Activated T-cell treated with anti-CD3 and anti-CD28 coated beads for 4 hours (primary cell): ENCODE measurements at places on chromosomes 1 and 21.

GRCh38 chr1:159968901-159969300 lies 14.9 kb upstream of the SLAMF9 start:
- DNase-seq: no peak

DNA sequence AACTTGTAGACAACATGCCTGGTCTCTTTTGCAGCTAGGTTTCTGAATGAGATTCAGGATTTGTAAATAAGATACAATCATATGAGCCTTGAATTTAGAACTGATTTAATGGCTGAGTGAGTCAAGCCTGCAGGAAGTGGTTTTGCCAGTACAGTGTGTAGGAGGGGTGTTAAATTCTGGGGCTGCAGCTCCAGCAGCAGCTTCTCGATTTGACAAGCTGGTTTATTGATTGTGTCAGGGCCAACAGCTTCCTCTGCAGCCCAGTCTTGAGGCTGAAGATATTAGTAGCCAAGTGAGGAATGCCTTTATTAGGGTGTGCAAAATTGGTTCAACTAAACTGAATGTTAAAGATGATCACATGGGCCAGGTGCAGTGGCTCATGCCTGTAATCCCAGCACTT lies 11.5 kb upstream of the PLA2G5 start:
- peak; percentile 20 for DNase-seq

DNA sequence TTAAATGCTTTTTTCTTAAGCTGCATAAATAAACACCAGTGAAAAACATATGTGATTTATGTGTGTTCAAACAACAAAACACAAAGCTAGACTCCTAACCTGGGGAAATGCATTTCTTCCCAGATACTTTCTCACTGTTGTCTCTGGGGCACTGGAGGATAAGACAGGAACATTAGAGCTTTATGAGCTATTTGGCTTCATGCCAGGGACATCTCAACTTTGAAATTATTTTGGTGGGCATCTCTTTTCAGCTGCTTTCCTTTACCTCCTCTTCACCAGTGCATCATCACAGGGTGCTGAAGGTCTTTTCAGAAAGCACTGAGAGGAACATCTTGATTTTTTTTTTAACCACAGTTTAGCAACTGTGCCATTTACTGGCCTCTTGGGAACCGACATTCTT lies 212.9 kb downstream of the DNM3 start:
- DNase-seq: no peak

GRCh38 chr1:241533326-241534115 lies 1.3 kb downstream of the KMO start:
- DNase-seq: no peak

- no peak for DNase-seq
These were observed 9.5 kb downstream of the ATP1B1 start for GRCh38 chr1:169115891-169116585.

- DNase-seq: no peak
These were observed 241.3 kb downstream of the PLA2G4A start for GRCh38 chr1:187070076-187070475.

DNA sequence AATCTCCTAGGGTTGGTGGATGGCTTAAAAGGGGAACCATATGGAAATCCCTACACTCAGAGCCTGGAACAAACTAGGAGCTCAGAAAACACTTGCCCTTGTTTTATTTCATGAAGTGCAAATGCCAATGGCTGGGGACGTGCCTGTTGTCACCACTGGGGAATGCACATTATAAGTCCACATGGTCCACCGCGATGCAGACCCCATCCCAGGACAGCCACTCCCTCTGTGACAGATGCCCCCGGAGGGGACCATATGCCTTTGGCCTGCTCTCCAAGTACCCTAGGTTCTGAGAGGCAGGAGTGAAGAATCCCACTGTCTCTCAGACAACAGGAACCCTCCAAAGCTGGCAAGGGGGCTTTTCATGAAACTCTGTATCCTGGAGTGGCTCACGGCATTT lies 42.3 kb downstream of the LRP8 start:
- no peak for DNase-seq

DNA sequence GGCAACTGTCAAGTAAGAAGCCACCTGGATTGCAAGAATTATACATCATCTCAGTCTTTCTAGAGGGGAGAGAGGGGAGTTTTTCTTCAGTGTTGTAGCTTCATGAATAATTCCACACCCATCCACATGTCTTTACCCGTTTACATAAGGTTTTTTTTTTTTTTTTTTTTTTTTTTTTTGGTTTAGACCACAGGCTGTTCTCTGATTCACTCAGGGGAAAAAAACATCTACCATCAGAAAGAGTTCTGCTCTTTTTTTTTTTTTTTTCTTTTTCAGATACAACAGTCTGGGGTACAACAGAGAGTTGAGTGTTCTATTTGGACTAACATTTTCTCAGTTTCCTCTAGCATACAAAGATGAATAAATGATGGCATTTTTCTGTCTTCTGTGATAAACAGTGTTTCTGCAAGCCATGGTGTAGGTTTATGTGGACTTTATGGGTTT lies 4.9 kb upstream of the KIF14 start:
- DNase-seq: no peak

DNA sequence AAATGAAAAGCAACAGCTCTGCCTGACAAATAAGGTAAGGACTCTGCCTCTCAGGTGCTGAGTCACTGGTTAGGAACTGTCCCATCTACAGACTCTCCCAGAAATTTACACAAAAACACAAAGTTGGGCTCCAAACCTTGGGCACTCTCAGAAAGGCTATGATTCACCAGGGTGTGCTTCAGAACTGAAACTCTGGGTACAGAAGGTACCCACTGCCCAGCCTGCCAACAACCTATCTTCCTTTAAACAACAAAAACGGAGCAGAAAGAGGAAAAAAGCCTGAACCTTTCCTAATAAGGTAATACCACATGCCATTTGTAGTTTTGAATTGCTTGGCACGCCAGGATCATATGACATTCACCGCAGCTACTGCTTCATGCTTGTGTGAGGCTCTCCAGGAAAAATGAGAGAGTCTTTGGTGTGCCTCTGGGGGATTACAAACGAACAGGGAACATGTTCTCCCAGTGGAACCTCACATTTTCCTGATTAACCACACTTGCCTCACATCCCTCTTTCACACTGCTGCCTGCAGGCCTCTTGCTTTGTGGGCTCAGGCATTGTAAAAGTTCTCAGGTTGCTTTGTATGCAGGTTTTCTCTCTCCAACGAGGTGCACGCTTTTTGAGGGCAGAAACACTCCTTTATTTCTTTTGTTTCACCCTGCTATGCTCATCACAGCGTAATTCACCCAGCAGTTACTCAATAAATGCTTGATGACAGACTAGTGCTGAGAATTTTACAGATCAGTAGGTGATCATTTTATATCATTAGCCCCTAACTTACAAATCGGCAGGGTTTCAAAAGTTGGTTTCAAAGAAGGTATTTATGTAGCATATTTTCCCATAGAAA lies 65.1 kb downstream of the GADD45A start:
- no peak for DNase-seq

DNA sequence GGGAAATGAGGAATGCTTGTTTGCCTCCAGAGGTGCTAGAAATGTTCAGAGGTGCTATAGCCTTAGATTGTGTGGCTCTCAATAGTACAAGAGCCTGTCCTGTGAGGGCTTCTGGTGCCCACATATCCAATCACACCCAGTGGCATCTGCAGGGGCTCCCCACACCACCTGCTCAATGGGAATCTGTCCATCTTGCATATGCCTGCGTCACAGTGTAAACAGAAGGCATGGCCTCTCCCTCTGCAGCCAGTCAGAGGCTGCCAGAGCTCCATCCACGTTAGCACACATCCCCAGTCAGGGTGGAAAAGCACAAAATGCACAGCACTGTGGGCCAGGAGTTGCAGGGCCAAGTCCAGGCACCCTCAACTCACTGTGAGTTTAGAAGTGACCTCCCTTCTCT lies 113.6 kb upstream of the GRIK3 start:
- DNase-seq: no peak

GRCh38 chr1:19465650-19466049 lies 19.7 kb downstream of the CAPZB start:
- DNase-seq: no peak

DNA sequence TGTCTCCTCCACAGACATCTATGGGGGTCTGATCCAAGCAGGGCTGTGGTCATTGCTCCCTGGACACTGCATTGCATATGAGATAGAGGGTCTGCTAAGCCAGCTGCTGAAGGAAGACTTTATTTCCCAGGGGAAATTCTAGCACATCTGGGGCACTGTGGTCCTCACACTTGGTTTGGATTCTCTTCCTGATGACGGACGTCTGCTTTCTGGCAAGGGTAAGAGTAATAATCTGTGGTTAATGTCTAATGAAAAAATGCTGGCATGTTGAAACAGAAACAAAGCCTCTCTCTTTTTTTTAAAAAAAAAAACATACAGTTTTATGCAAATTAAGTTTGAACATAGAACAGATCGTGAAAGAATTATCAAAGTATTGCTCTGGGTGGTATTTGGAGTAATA lies 553.9 kb downstream of the DPYD start:
- no peak for DNase-seq

- no peak for DNase-seq
These were observed 33.7 kb downstream of the FBXO42 start for GRCh38 chr1:16318555-16318954.

DNA sequence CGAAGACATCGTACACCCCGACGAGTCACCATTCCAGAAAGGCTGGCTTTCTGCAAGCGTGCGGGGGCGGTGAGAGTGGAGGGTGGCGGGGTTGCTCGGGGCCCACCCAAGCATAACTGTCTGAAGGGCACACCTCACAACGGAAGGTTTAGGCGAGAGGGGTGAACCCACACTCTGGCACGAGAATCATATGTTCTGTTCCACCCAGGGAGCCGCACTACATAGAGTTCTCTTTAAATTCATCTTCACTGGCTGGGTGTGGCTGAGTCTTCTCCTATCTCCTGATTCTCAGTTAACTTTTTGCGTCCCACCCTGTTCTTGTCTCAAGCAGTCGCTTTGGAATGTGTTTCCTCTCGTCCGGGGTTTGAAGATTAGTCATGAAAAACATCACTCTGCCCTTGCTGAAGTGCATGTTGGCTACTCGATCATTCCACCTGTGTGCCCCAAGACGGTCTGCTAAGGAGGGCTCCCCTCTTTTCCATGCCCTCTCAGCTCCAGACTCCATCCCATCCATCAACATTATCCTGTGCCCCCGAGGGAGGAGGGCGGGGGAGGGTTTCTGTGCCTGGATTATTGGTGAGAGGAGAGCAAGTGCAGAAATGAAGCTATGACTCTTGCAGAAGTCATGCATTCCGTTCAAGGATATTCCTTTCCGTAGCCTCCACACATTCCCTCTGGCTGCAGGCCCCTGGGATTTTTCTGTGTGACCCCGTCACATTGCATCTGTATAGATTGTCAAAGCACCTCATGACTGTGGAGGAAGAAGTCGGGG lies 53.5 kb upstream of the CD34 start:
- DNase-seq: no peak

- DNase-seq: no peak
These were observed 2.3 kb upstream of the TIAM1 start for GRCh38 chr21:31346256-31346821.

DNA sequence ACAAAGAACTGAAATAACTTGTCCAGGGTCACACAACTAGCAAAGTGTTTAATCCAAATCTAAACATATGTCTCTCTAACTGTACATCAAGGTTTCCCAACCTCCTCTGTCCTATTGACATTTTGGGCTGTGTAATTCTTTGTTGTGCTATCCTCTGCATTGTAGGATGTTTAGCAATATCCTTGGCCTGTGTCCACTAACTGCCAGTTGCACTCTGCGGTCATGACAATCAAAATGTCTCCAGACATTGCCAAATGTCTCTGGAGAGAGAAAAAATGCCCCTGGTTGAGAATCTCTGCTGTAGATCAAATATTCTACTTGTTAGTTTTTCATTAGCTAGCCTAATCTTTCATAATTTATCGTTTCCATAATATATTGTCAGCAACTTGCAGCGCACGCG lies 353.4 kb upstream of the NEGR1 start:
- DNase-seq: no peak

GRCh38 chr1:64269558-64269884 lies 66.1 kb downstream of the UBE2U start:
- DNase-seq: no peak

- DNase-seq: no peak
These were observed 862 bp upstream of the SGIP1 start for GRCh38 chr1:66532798-66533783.

DNA sequence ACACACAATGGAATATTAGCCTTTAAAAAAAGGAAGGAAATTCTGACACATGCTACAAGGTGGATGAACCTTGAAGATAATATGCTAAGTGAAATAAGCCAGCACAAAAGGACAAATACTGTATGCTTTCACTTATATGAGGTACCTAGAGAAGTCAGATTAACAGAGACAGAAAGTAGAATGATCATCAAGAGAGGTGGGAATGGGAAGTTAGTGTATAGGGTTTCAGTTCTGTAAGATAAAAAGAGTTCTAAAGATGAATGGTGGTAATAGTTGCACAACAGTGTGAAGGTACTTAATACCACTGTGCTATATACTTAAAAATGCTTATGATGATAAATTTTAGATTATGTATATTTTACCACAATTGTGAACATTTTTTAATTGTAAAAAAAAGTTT lies 7.2 kb downstream of the RPAP2 start:
- no peak for DNase-seq

- no peak for DNase-seq
These were observed 286.7 kb downstream of the PTPRC start for GRCh38 chr1:198925567-198925966.

DNA sequence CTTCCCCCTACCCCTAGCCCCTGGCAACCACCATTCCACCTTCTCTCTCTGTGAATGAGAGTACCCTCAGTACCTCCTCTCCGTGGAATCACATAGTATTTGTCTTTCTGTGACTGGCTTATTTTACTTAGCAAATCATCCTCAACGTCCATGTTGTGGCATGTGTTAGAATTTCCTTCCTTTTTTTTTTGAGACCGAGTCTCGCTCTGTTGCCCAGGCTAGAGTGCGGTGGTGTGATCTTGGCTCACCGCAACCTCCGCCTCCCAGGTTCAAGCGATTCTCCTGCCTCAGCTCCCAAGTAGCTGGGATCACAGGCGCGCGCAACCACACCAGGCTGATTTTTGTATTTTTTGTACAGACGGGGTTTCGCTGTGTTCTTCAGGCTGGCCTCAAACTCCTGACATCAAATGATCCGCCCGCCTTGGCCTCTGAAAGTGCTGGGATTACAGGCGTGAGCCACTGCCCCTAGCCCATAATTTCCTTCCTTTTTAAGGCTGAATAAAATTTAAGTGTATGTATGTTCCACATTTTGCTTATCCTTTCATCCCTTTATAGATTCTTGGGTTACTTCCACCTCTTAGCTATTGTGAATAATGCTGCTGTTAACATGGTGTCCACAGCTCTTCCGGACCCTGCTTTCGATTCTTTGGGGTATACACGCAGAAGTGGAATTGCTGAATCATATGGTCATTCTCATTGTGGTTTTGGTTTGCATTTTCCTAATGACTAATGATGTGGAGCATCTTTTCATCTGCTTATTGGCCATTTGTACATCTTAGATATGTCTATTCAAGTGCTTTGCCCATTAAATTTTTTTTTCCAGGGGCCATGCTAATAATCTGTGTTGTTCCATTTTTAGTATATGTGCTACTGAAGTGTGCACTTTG lies 32.3 kb downstream of the ERRFI1 start:
- no peak for DNase-seq

DNA sequence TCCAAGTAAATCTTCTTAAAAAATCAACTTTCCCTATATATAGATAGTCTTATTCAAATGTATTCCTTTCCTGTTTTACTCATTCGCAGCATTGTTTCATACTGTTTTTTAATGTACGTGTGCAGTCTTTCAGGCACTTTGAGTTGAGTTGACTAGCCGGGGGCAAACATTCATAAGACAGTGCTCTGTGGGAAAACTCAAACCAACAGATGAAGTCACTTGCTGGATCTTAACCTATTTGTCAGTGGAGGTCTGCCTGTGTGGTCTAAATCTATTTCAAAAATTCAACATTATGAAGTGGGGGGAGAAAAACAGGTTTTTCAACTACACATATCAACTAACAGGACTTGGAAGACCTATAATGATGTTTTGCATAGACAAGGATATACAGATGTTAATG lies 6.2 kb downstream of the HSD11B1 start:
- DNase-seq: no peak
